ENCODE measurements at places on chromosomes 13 and 19. TPM values are rescaled to one million over a fixed set of nuclear protein-coding genes. Genes with fewer than 3 reads are reported as not detected.

The SGCG gene
- total RNA-seq, result not detected

The ZNF699 gene
- 5.9 TPM for total RNA-seq

DNA sequence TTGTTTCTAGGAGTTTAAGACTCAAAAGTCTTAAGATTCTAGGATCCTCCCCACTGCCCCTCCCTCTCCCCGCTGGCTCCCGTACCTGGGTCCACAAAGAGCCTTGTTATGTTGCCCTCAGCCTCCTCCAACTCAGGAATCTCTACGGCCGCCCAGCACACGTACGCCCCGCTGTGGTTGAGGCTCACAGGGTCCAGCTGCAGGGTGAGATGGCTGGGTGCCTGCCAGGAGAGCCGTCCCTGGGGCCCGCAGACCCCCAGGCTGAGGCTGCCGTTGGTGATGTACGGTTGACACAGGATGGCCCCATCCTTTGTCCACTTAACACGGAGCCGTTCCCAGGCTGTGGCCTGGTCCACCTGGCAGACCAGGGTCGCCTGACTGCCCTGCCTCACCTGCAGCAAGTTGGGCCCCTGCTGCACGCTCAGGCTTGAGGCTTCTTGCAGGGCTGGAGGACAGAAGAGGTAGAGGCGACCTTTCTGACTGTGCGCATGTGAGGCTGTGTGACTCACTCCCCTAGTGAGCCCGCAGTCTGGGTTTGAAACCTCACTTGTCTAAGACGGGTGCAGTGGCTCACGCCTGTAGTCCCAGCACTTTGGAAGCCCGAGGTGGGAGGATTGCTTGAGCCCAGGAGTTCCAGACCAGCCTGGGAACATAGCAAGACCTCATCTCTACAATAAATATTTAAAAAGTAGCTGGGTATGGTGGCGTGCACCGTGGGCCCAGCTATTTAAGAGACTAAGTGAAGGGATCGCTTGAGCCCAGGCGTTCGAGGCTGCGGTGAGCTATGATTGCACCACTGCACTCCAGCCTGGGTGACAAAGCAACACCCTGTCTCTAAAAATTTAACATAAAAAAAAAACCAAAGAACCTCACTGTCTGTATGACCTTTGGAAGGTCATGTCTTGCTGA, 4.0 kb downstream of the TMIGD2 start:
- peak; percentile 30 for DNase-seq

- DNase-seq, result peak; percentile 8
Observed at GRCh38 chr13:100987948-100988347, 313.4 kb upstream of the TMTC4 start.

The ZNF430 gene
- total RNA-seq, result 15.3 TPM

DNA sequence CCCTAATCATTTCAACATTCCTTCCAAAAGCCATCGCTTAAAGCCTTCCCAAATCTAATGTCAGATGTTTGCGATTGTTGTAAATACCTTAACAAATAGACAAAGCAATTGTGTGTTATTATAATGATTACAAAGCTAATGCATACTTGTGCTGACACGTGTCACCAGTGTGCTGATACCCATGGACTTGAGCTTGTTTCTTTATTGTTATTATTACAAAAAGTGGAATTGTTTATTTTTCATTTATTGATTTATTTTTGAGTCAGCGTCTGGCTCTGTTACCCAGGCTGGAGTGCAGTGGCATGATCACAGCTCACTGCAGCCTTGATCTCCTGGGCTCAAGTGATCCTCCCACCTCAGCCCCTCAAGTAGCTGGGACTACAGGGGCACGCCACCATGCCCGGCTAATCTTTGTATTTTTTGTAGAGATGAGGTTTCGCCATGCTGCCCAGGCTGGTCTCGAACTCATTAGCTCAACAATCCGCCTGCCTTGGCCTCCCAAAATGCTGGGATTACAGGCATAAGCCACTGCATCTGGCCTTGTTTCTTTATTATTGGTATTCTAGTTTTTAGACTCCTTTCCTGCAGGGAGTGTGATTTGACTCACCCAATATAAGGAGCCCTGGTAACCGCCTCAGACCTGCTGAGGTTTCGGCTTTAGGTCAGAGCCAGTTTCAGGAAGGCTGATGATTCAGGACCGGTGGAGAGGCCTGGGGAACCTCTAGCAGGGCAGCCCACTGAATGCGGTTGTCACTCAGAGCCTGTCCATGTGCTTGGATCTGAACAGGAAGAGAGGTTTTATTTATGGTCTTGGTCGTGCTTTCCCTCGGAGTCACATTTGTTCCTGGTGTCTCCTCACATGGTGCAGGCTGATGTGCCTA, 2.1 kb upstream of the FBXO17 start:
- peak; percentile 92 for DNase-seq

DNA sequence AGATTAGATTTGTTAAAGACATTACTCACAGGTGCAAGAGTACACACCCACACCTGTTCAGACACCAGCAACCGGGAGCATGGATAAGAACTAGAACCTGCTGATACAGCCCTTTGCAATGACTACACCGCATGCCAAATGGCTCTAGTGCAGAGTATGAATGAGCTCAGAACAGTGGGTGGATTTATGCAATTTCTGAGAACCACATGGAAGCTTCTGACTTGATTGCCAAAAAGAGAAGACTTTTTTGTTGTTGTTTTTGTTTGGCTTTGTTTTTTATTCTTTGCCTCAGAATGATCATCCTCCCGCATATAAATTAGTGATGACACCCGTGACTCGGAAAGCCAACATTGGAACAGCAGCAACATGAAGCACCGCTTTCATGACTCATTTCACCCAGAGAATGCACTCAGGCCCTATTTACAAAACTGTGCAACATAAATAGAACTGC, 77.4 kb upstream of the LRCH1 start:
- peak; percentile 55 for DNase-seq

DNA sequence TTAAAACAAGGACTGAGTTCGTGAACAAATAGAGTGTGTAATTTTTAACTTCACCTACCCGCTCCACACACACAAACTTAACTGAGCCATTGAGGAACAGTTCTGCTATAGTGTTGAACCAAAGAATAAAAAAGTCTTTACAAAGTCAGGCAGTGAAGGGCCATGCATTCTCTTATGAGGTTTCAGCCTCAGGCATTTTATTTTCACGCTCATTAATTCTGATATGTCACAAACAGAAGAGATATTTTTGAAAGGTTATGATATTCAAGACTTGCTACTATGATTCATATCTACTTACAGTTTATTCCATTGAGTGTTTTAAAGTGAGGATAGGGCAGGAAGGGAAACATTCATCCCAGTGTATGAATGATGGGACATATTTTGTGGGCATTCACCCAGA, 282.2 kb downstream of the SLITRK5 start:
- no peak for DNase-seq

DNA sequence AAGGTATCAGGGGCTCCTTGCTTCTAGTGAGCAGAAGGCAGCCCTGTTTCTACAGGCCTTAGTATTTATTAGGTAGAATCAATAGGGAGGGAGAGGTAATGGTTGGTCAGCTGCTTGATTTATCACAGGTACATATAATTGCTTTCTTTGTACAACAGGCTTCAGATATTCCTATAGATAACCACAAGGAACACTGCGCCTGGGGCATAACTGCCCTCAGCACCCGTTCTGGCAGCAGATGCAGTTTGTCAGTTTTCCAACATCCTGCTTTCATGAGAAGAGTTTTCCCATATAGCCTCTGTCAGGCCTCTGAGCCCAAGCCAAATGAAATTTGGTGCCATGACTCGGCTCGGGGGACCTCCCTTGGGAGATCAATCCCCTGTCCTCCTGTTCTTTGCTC, 12.4 kb upstream of the ZNF486 start:
- DNase-seq, result no peak

All from M059J (cell line).